ENCODE measurements at places on chromosomes 13 and 19.

- peak; percentile 4 for DNase-seq
Observed at GRCh38 chr19:18013210-18014111, 5.5 kb downstream of the ARRDC2 start.

GRCh38 chr19:48152551-48152950 lies 17.6 kb downstream of the LIG1 start:
- peak; percentile 70 for DNase-seq

DNA sequence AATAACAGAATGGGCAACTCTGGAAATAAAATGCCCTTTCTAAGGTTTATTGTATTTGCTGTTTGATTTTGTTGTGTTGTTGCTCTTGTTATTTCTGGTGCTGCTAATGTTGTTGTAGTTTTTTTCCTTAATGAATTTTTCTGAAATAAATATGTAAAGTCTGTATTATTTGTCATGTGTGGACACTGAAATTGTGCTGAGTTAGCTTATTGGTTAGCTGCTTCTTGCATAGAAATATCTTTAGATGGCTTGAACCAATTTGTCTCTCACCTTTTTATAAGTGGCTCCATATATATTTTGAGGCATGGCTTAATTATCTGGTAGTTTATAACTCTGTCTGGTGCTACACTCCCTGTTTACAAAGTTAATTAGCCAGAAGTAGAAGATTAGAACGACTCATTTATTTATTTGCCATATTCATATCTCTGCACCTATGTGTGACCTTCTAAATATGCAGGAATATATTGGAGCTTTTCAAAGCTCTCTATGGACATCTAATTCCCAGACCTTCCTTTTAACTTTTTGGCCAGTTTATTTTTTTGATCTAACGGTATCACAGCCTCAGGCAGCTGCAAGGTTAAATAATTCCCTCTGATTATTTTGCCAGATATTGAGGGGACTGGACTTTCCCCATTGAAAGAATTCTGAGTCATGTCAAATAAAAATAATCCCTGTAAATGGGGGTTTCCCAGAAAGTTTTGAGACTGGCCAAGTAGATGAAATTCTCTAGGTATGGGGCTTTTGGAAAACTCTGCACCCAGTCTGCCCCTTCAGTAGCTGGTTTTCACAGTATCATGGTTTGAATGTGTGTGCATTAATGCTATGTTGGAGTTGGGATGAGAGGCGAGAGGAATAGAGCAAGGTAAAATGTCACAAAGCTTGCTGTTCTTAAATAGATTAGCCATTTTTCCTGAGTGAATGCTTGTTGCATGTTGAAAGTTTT lies 1331.7 kb upstream of the MIR17HG start:
- DNase-seq, result no peak

- no peak for DNase-seq
Observed at GRCh38 chr13:84479656-84480055, 597.4 kb upstream of the SLITRK1 start.

- no peak for DNase-seq
Observed at GRCh38 chr13:40376296-40376849, 290.1 kb downstream of the FOXO1 start.

DNA sequence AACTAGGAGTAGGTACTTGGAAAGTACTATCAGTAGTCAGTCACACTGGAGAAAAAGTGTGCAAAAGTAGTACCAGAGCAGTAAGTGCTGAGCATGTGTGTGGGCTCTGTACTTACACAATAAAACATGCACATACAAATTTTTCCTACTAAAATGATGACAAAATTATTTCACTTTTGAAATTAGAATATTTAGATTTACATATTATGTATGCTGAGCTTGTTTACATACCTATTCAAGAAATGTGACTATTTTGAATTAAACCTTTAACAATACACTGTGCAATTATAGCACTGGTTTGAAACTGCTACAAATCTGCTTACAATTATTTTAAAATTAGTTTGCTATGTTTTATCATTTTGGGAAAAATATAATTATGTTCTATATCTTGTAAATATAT lies 2781.6 kb upstream of the PCDH20 start:
- DNase-seq, result no peak

GRCh38 chr13:23697772-23698313 lies 127.6 kb downstream of the TNFRSF19 start:
- no peak for DNase-seq

GRCh38 chr19:18093439-18094161 lies 4.0 kb upstream of the MAST3 start:
- DNase-seq, result no peak

DNA sequence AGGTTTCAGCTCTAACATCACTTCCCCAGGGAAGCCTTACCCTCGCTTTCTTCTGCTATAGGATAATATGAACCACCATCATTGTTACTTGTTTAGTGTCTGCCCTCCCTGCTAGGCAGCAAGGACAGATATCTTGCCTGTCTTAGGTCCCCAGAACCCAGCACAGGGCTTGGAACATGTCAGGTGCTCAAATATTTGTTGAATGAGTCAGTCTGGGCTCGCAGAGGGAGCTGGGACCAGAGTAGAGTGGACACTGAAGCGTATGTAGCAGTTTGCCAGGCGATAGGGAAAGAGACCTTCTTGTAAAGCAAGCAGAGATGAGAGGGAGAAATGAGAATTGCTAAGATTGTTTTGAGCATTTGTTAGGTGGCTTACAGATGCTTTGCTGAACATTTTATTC lies 11.7 kb downstream of the BCKDHA start:
- DNase-seq, result no peak

GRCh38 chr13:52452470-52452869 lies 2.0 kb upstream of the VPS36 start:
- DNase-seq, result no peak

DNA sequence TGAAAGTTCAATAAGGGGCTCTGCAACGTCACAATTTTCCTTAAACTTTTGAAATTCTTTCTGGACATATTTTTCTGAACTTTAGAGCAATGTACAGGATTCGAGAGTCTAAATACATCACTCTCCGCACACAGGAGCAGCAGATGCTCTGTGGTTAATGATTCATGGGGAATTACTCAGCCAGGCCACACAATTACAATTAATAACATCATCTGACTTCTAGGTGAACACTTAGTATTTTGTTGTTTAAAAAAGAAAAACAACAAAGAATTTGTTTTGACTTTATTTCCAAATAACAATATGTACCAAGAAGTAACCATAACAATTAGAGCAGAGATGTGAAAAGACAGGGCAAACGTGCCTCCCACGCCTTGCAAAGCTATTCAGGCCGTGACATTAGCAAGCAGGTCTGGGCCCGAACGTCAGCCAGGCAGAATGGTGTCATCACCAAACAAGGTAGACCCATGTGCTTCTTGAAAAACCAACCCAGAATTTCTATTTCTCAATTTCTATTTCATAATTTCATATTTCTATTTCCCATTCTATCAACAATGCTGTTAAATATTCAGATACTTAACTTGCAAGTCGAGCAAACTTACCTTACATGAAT lies 236.3 kb downstream of the COL4A1 start:
- DNase-seq, result no peak

DNA sequence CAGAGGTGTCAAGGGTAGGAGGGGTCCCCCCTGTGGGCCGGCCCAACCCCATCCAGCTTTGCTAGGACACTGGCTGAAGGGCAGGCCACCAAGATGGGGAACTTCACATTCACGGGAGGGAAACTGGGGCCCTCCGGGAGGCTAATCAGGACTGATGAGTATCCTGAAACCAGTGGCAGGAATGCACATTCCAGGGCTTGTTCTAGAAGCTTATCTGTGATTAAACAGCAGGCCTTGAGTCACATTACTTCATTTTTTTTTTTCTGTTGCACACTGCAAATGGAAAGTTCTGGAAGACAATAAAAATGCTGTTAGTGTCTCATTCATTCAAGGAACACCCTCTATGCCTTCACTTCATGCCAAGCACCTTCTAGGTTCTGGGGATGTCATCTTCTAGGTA lies 15.5 kb upstream of the SIGLEC11 start:
- no peak for DNase-seq

GRCh38 chr13:32515246-32515645 lies 23.3 kb downstream of the N4BP2L2 start:
- no peak for DNase-seq

- DNase-seq, result peak; percentile 89
Observed at GRCh38 chr19:41351339-41352245, 2.1 kb downstream of the TGFB1 start.

- no peak for DNase-seq
Observed at GRCh38 chr13:110107568-110108347, 199.2 kb downstream of the COL4A1 start.

DNA sequence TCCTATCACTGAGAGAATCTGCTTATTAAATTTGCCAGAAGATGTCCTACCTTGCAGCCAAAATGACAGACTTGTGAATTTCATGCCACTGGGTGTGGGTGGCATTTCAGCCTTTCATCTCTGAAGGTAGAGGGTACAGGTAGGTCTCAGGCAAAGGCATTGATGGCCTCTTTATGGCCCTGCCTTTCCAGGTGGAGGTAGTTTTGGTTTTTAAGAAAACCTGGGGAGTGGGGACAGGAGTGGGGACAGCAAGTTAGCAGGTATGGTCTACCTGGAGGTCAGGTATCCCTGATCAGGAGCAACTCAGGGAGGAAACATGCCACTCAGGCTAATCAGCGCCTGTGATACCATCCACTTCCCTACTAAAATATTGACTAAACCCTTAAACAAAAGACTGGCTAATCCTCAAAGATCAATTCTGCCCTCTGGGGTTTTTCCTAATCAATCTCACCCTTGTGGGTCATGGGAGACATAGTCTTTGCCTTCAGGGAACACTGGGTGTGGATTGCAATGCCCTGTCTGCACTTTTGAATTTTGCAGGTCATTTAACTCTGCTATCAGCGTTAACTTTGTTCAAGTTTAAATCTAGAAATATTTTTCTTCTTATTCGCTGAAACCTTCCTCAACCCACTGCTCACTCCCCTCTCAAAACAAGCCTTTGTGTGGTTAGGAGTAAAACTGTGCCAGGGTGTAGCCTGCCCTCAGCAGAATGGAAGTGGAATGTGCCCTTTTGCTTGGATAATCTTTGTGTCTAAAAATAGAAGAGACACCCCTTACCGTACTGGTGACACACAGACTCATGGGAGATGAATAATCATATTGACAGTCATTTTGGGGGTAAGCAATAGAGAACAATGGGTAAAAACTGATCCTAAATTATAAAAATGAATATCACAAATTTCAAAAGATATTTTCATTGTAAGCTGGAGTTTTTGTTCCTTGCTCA lies 233.7 kb downstream of the COG6 start:
- no peak for DNase-seq

DNA sequence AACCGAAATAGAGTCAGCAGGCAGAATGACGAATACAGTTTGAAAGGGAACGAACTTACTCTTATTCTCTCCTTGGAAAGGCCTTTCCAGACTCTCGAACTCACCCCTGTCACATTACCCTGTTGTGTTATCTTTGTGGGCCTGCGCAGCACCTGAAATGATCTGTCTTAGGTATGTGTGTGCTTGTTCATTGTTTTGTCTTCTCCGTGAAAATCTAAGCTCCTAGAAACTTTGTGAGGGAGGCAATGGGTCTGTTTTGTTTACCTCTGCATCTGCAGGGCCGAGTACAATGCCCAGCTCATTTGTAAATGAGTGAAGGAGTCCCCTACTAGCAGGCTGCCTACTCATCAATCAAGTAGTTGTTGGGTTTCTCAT lies 19.6 kb downstream of the HMGB1 start:
- DNase-seq, result no peak

- no peak for DNase-seq
Observed at GRCh38 chr19:20472854-20473253, 92.7 kb downstream of the ZNF737 start.

- DNase-seq, result no peak
Observed at GRCh38 chr19:34082289-34083077, 89.8 kb upstream of the LSM14A start.

GRCh38 chr19:36256853-36257519 lies 42.1 kb downstream of the ZNF146 start:
- no peak for DNase-seq

GRCh38 chr13:50463719-50464118 lies 379.8 kb downstream of the DLEU7 start:
- DNase-seq, result no peak

DNA sequence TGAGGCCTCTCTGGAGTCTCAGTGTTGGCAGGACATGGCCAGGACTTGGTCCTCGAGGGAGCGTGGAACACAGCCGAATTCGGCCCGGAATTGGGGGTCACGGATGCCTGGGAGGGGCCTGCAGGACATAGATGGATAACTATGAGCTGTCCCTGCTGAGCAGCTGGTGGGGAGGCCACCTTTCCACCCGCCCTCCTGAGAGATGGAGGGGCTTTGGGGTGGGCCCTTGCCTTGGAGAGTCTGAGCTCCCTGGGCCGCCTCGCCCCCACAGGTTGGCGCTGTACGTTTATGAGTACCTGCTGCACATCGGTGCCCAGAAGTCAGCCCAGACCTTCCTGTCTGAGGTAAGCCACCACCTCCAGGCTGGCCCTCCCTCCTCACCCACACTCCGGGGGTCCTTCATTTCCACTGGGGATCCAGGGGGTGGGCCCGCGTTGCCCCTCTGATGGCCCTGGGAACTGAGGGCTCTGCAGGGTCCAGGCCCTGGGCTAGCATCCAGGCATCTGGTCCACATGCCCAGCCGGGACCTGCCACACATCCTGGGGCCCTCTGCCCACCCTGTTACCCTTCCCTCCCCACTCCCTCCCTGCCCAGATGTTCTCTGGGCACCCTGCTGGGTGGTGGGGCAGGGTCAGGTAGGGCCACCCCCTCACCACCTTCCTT lies 8.0 kb downstream of the SSBP4 start:
- DNase-seq, result no peak

DNA sequence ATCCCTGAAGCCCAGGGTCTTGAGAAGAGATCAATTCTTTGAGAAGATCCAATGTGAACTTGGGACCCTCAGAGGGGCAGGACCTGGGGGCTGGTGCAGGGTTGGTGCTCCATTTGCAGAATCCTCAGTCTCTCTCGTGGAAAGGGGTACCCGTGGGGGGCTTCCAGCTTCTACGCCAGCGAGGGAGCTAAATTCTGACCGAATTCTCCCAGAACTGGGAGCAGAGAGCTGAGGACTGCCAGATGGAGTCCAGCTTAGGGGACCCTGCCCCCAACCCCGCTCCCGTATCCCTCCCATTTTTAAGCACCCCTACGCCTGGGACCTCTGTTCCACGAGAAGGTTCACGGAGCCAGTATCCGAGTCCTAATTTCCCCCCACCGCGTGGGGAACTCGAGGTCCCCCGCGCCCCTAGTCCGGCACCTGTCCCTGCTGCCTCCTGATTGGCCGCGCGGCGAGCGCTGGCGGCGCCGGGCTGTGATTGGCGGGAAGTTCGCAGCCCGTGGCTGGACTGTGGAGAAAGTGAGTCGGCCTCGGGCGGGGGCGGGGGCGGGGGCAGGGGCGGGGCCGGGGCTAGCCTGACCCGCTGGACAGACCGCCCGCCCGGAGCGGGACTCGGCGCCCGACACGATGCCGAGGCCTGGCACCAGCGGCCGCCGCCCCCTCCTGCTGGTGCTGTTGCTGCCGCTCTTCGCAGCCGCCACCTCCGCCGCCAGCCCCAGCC lies 4.4 kb upstream of the LTBP4 start:
- no peak for DNase-seq

DNA sequence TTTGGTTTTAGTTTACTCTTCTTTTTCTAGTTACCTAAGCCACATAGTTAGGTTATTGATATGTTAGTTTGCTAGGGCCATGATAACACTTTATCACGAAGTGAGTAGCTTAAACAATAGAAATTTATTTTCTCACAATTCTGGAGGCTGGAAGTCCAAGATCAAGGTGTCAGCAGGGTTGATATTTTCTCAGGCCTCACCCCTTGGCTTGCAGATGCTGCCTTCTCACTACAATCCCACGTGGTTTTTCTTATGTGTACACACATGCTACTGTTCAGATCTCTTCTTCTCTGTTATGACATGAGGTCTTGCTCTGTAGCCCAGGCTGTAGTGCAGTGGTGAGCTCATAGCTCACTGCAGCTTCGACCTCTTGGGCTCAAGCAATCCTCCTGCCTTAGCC lies 7.8 kb upstream of the URI1 start:
- DNase-seq, result no peak

GRCh38 chr13:91074091-91074490 lies 273.4 kb upstream of the MIR17HG start:
- no peak for DNase-seq
